ENCODE measurements at places on chromosomes 1 and 21.
A peak's percentile ranks its signal among the peaks of the same experiment; 100 is the strongest.

GRCh38 chr1:21834666-21835065 lies 22.6 kb downstream of the LDLRAD2 start:
- DNase-seq, result no peak

DNA sequence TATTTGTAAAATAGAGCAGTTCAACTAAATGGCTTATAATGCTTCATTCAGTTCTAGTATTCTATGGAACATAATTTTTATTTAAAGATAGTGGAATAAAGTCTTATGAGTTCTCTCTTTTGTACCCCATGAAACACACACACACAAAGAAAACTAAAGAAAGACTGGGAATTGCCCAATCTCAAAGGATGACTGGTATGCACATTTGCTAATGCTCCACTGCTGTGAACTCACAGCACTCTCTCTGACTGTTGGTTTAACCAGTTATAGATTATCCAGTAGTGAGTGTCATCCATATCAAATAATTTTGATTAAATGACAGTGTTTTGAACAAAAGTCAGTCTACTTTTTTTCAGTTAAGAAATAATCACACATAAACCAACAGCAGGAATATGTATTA lies 1082.4 kb upstream of the B3GALT2 start:
- DNase-seq, result no peak

GRCh38 chr1:116133696-116134475 lies 22.7 kb downstream of the MAB21L3 start:
- no peak for DNase-seq

DNA sequence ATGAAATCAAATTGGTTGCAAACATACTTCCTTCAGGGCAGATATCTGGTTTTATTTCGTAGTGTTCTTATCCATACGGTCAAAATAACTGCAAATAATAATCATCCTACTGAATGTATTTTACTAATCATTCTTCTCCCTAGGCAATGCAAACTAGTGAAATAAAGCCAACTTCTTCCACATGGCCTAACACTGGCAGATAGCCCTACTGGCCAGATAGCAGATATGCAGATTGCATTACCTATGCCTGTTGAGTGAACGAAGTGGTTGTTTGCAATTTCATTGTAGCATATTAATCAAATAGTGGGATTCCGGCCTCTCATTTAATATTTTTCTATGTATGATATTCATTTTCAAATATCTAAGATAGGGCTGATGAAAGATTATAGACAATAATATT lies 116.2 kb downstream of the CENPF start:
- DNase-seq, result no peak

- DNase-seq, result no peak
Measured at GRCh38 chr1:233282582-233282886, 13.0 kb downstream of the PCNX2 start.

DNA sequence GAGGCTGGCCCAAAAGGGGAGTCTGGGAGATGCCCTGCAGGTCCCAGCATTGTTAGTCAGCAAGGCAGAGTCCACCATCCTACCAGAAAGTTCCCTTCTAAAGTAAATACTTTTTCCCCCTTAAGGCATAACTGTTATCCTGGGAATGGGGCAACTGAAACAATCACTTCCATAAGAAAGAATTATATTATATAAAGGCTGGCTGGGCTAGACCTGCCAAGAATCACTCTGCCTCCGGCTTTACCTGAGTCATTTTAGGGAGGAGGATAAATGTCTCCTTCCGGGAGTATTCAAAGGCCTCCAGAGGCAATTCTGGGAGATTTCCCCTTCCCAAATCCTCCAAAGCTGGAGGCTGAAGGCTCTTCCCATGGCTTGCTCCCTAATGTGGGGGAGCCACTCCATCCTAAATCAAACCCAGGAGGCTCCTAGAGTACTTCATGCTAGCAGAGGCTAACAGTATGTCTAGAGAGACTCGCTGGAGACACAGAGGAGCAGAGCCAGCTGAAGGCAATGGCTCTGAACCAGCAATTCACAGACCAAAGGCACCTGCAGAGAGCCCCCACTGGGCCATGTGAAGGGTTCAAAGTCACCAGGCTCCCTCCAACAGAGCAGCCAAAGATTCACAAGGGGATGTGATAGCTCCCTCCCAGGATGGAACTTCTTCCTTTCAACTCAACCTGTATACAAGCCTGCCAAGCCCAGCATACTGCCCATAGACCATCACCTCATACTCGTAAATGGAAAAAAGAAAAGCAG lies 116.0 kb downstream of the ASTN1 start:
- DNase-seq, result no peak

DNA sequence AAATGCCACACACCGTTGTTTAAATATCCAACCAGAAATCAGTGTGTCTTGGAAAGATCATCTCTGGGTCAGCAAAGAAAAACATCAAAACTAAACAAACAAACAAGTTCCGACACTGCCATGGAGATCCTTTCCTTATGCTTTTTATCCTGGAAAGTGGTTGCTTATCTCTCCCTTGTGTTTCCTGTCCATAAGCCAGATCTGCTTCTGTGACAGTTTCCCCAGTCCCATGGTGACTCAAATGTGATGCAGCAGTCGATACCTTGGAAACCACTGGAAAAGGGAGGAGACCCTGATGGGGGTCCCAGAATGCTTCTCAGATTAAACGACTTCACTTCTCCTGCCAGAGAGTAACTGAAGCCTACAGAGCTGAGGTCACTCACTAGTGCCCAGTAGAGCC lies 94.7 kb downstream of the DMRTA2 start:
- no peak for DNase-seq

DNA sequence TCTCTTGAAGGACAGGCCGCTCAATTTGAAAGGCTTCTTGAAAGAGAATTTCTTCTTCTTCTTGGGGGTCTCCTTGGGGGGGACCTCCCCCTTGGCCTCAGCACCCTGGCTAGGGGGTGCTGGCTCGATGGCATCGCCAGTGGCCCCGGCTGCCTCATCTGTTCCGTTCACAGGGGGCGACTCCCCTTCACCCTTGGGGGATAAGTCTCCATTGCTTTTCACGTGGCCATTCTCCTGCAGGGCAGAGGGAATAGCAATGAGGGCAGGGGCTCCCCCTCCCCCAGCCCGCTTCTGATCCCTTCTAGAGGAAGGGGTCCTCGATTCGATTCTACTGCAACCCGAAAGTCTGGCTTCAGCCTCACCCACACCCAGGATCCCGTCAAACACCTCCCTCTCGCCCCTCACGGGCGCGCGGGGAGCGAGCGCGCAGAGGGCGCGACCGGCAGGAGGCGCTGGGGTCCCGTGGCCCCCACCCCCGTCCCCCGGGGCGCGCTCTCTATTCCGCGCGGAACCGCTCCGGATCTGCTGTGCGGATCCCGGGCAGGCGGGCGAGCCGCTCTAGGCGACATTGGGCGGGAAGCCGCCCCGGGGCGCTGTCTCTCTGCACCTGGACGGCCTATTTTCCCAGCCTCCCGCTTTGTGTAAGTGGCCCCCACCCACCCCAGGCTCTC lies 1.0 kb downstream of the MARCKSL1 start:
- peak; percentile 56 for DNase-seq

GRCh38 chr1:208821939-208822338 lies 577.8 kb upstream of the PLXNA2 start:
- DNase-seq, result no peak

- no peak for DNase-seq
Measured at GRCh38 chr21:34743831-34744230, 75.0 kb downstream of the CLIC6 start.

- DNase-seq, result no peak
Measured at GRCh38 chr1:226046240-226046639, 16.3 kb upstream of the H3-3A start.

DNA sequence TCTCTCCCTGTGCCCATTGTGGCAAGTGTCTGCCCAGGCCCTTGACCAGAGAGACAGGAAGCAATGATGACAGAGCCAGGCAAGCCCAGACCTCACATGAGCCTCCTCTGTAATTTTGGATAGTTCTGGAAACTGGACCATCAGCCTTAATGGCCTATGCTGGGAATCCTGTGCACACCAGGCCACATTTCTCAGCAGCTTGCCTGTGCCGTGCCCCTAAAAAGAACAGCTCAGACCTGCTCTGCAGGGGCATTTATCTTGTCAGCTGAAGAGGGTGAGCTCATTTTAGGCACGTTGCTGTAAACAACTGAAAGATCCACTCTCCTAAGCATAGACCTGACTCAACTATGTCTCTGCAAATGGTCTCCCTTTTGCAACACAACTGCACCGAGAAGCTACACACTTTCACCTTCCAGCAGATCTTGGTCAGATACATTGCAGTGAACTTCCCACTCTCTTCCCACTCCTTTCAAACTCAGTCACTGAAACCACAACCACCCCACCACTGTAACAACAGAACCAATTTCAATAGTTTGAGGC lies 53.5 kb upstream of the BACH1 start:
- no peak for DNase-seq

GRCh38 chr1:9425859-9426258 lies 113.4 kb upstream of the SLC25A33 start:
- DNase-seq, result no peak

GRCh38 chr21:18488252-18488651 lies 84.7 kb upstream of the TMPRSS15 start:
- no peak for DNase-seq

GRCh38 chr1:94805912-94806311 lies 14.2 kb upstream of the SLC44A3 start:
- DNase-seq, result no peak

DNA sequence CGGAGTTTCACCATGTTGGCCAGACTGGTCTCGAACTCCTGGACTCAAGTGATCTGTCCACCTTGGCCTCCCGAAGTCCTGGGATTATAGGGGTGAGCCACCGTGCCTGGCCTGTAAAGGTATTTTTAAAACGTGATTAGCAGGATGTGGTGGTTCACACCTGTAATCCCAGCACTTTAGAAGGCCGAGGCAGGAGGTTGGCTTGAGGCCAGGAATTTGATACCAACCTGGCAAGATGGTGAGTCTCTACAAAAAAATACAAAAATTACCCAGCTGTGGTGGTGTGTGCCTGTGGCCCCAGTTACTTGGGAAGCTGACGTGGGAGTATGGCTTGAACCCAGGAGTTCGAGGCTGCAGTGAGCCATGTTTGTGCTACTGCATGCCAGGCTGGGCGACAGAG lies 43.3 kb upstream of the SOD1 start:
- DNase-seq, result no peak

DNA sequence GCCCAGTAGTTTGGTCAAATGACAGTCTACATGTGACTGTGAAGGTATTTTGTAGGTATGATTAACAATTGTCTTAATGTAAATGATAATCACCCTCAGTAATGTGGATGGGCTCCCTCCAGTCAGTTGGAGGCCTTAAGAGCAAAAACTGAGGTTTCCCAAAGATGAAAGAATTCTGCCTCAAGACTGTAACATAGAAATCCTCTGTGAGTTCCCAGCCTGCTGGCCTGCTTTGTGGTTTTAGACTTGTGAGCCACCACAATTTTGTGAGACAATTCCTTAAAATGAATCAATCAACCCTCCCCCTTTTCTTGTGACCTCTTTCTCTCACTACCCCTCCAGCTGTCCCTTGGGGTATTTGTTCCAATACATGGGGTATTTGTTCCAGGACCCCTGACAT lies 226.4 kb upstream of the DPYD start:
- no peak for DNase-seq

- DNase-seq, result no peak
Measured at GRCh38 chr1:50458507-50458906, 35.3 kb upstream of the DMRTA2 start.

DNA sequence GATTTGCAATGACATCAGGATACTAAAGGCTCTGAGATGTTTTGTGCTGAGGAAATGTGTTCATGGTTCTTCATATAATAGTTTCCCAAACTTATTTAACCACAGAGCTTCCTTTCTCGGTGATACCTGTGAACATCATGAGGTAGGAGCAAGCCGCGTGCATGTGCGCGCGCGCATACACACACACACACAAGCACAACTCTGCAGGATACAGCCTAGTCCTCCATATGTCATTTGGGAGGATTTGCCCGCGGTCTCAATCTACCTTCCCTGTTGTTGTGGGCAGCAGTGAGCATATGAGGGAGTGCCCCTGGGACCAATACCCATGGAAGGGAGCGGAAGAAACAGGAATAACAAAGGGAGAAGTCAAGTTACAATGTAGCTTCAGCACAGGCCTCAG lies 12.2 kb upstream of the TTC4 start:
- no peak for DNase-seq

- DNase-seq, result no peak
Measured at GRCh38 chr1:220077887-220078286, 11.7 kb downstream of the BPNT1 start.

- DNase-seq, result no peak
Measured at GRCh38 chr1:230271300-230272035, 154.7 kb downstream of the PGBD5 start.

- no peak for DNase-seq
Measured at GRCh38 chr1:25072461-25072860, 142.4 kb upstream of the RUNX3 start.

DNA sequence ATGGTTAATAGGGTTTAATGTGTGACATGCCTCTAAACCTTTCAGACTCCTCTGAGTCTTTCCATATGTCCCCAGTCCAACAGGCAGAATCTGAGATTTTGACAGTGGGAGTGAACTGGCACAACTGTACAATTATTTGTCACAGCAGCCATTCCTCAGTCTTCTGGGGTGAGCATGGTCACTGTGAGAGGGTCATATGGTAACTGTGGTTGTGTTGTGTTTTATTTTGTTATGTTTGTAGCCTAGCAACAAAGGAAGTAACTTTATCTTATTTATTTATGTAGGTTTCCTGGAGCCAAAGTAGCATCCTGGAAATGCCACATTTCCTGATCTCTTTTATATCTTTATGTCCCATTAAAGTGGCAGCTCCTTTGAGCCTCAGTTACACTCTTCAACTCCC lies 1067.9 kb downstream of the TTLL7 start:
- DNase-seq, result no peak

GRCh38 chr1:74771913-74772515 lies 39.1 kb downstream of the TYW3 start:
- DNase-seq, result no peak

- peak; percentile 82 for DNase-seq
Measured at GRCh38 chr21:44911384-44912157, 9.1 kb downstream of the ITGB2 start.

- no peak for DNase-seq
Measured at GRCh38 chr1:224377676-224378006, 21.0 kb downstream of the CNIH4 start.

GRCh38 chr21:43278766-43279577 lies 110.2 kb downstream of the CRYAA start:
- DNase-seq, result peak; percentile 9

DNA sequence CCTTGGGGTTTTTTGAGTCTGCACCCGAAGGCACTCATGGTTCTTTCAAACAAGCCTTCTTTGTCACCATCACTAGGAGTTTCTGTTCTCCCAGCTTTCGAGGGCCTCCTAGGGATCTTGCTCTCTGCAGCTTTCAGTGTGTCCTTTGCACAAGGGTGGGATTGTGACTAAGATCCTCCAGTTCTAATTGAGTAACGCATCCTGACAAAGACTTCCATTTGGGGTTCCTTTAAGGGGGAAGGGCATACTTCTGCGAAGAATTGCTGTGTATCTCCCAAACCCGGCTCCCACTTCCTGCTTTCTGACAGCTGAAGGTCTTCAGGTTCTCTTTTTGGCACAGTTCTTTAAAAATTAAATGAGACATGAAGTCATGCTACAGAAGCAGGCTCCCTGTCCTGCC lies 139.4 kb downstream of the EDEM3 start:
- DNase-seq, result no peak

- DNase-seq, result no peak
Measured at GRCh38 chr21:41974752-41975053, 20.9 kb upstream of the C2CD2 start.

All from left ventricle myocardium inferior (tissue), 1 donor.